Panc1 (cell line): ENCODE measurements at places on chromosomes 1 and 21. TPM values are rescaled to one million over a fixed set of nuclear protein-coding genes. Genes with fewer than 3 reads are reported as not detected.

The KCNE2 gene
- not detected for total RNA-seq

The WNT2B gene
- 1.6 TPM for total RNA-seq

The BEND5 gene
- total RNA-seq, result not detected

The MX2 gene
- 56.7 TPM for total RNA-seq

The ADAMTS4 gene
- 0.26 TPM for total RNA-seq

The RHCE gene
- total RNA-seq, result not detected

The OR2L2 gene
- total RNA-seq, result not detected

The KCNJ6 gene
- total RNA-seq, result not detected

The BMP8B gene
- 3.7 TPM for total RNA-seq

The GPX7 gene
- total RNA-seq, result 11.2 TPM

The F13B gene
- not detected for total RNA-seq

GRCh38 chr1:222618001-222618879 is at the start of gene MIA3:
Gene MIA3, plus strand, starts transcription at chr1:222618097. Its CDS starts 14 bp downstream, at chr1:222618111.
- DNase-seq, result no peak

DNA sequence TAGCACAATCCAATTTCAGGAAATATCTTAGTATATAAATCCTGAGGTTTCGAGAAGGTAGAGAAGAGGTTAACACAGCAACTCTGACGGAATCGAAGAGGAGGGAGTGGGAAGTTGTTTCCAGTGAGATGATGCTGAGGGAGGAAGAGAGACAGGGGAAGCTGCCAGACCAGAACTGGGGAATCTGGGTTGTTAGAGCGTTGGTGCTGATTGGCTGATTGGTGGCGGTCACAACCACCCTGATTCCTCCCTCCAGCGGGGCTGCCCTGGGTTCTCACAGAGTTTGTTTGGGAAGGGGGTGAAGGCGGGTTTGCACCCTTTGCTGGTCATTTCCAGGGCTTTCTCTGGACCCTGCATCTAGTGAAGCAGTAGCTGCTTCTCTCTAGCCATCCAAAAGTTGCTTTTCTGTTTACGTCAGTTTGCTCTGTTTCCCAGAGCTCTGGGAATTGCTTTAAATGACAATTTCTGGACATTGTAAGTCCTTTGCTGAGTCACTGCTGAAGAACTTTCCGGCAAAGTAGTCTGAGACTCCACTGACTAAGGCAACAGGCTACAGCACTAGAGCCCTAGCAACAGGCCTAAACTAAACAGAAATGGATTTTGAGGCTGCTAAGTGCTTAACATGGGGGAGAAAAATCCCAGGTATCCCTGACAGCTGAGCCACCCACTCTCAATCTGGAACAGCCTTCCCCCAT is 90.1 kb downstream of the TENT5C start:
- DNase-seq, result no peak

DNA sequence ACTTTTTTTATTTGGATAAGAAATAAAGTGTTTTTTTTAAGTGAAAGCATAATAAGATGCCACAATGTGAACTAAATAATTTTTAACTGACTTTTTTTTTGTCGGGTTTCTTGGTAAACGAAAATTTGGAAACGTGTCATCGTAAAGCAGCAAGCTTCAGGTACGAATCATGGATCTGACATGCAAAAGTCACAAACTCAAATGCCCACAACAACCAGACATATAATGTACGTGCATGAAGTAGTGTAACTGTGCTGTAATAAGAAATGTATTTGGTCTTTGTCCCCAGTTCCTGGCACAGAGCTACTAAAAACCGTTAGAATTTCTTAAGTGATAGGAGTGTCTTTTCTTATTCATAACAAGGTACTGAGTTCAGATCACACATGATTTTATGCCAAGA is 44.3 kb upstream of the LRRC7 start:
- DNase-seq, result no peak

DNA sequence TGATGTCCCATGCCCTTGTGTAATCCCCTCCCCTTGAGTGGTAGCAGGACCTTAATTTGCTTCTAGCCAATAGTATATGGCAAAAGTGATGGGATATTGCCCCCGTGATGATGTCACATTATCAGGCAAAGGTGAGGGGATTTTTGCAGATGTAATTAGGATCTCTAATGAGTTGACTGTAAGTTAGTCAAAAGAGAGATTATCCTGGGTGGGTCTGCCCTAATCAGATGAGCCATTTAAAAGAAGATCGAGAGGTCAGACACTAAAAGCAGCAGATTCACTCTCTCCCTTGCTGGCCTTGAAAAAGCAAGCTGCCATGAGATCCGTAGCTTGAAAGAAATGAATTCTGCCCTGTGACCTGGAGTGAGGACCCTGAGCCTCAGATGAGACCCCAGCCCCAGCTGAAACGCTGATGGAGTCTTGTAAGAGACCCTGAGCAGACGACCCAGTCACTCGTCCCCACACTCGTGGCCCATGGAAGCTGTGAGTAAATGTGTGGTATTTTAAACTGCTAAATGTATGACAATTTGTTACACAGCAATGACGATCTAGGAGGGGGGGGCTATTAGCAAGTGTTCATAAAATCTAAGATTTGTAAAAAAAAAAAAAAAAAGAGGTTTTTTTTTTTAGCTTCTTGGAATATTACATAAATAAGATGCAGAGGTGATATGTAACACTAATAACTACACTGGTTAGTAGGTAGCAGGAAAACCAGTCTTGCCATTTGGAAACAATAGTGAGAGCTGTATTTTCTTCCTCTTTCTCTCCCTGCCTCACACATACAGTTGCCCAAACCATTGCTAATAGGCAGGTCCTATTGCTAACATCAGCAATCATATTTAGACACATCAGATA is 50.3 kb upstream of the TARBP1 start:
- DNase-seq, result no peak

DNA sequence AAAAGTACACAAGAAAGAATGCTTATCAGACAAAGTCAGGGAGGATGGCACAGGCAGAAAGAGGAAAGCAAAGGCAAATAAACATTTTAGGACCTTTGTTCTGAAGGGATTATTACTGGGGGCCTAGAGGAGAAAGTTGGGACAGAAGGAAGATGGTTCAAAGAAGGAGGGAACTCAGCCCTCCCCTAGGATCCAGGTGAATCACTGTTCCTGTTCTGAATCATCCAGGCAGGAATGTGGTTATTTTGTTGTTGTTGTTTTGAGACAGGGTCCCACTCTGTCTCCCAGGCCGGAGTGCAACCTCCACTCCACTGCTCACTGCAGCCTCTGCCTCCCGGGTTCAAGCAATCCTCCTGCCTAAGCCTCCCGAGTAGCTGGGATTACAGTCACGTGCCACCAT is 38.5 kb upstream of the PSEN2 start:
- no peak for DNase-seq

- no peak for DNase-seq
Observed at GRCh38 chr1:3785456-3786157, 10.7 kb downstream of the LRRC47 start.

GRCh38 chr1:238063454-238063853 is 172.7 kb upstream of the ZP4 start:
- no peak for DNase-seq

- DNase-seq, result no peak
Observed at GRCh38 chr1:101051688-101052638, 26.4 kb upstream of the DPH5 start.

DNA sequence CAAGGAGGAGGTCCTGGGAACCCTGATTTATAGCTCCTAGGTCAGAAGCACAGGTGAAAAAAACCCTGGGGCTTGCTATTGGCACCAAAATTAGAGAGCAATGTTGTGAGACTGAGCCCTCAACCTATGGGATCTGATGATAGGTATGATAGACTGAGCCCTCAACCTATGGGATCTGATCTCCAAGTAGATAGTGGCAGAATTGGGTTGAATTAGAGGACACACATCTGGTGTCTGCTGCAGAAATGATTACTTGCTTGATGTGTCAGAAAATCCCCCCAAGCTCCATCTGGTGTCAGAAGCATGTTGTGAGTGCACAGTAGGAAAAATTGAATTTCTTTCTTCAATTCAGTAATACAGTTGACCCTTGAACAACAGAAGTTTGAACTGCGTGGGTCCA is 62.4 kb downstream of the MAP3K21 start:
- DNase-seq, result no peak

DNA sequence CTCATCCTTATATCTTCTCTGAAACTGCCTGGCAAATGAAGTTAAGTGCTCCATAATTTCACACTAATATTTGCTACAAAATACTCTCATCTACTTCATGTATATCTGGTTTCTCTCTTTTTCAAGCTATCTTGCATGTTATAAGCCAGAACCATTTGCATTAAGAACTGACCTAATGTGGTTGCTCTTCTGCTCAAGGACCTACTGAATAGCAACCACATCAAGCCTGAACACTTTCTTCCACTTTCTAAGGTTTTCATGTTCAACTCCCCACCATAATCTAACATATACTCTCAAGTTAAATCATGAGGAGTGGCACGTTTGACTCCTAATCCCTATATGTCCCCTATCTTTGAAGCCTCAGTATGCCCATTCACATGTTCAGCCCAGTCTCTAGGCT is 27.2 kb downstream of the RGS1 start:
- DNase-seq, result no peak

- no peak for DNase-seq
Observed at GRCh38 chr1:1207571-1207892, 1.1 kb upstream of the TNFRSF18 start.
